ENCODE measurements at places on chromosomes 2 and 18.

- no peak for DNase-seq
Observed at GRCh38 chr2:71339685-71340084, 8.1 kb downstream of the ZNF638 start.

DNA sequence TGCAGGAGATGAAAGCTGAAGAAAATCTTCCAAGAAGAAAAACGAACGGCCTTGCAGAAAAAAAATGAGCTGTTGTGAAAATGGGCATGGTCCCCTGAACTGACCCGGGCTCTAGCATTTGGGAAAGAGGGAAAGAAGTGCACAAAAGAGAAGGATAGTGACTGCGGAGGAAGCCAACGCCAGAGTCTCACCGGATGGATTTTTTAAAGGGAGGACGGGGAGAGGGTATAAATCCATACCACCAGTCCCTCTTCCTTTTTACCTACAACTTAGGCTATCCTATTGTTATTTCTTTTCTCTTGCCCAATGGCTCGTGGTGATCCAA lies 601 bp downstream of the WDR35 start:
- DNase-seq: no peak

DNA sequence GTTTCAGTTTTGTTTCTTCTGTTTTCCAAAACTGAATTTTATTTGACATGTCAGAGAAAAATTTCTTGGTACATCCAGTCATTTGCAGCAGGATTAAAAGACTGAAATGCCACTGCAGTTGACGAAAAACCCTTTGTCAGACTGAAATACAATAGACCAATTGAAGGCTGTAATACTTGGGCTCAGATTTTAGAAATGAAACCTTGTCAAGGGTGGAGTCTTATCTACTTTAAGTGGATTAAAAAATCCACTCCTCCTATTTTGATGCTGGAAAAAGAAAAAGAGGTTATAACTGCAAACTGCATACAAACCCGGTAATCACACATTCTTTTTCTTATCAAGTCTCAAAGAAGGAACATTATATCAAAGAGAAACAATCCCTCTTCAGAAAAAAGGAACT lies 80.2 kb upstream of the NEUROD1 start:
- no peak for DNase-seq

- no peak for DNase-seq
Observed at GRCh38 chr18:72539901-72540300, 4.2 kb downstream of the CBLN2 start.

GRCh38 chr2:165408186-165408585 lies 61.3 kb upstream of the CSRNP3 start:
- no peak for DNase-seq

- DNase-seq: no peak
Observed at GRCh38 chr2:189104934-189105333, 74.6 kb downstream of the COL5A2 start.

DNA sequence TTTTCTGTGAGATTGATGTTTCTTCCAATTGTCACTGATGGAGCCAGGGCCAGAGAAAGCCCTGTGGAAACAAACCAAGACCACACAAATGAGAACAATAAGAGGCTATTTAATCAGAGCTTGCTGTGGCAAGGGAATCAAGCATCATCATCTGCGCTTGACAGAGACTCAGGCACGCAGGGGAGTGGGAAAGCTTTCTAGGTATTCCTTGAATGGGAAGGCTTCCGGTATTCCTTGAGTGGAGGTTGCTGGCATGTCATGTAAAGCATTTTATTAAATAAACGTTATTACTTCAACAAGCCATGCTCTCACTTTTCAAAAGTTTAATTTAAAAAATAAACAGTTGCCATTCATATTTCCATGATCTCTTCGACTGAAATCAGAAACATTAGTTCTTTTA lies 194.6 kb upstream of the SYT4 start:
- DNase-seq: no peak
